ENCODE measurements at places on chromosomes 2 and 18. TPM values are rescaled to one million over a fixed set of nuclear protein-coding genes. Genes with fewer than 3 reads are reported as not detected.

DNA sequence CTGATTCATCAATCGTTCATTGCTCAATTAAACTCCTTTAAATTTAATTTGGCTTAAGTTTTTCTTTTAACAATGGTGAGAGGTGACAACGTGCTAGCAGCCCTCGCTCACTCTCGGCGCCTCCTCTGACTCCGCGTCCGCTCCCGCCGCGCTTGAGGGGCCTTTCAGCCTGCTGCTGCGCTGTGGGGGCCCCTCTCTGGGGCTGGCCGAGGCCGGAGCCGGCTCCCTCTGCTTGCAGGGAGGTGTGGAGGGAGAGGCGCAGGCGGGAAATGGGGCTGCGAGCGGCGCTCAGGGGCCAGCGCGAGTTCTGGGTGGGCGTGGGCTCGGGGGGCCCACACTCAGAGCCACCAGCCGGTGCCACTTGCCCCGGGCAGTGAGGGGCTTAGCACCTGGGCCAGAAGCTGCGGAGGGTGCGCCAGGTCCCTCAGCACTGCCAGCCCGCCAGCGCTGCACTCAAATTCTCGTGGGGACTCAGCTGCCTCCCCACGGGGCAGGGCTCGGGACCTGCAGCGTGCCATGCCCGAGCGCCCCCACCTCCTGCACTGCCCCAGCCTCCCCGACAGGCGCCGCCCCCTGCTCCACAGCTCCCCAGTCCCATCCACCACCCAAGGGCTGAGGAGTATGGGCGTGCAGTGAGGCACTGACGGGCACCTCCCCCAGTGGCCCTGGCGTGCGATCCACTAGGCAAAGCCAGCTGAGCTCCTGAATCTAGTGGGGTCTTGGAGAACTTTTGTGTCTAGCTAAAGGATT lies 19.6 kb downstream of the ANKMY1 start:
- DNase-seq = no peak

DNA sequence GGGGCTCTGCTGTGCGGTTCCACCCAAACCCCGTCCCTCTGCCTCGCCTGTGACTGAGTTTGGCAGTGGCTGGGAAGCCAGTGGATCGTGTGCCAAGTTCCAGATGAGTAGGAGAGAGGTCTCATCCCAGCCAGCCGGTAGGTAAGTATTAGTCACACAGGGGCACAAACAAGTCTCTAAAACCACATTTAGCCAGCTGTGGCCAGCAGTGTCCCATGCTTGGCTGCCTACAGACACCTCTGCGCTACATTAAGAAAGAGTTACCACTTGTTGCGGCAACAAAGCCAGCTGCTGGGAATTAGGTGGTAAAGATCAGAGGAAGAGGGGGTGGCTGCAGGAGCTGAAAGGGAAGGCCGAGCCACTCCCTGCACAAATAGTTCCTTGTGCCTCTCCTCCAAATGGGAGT lies 81.2 kb downstream of the GATA6 start:
- DNase-seq = peak; percentile 50

- no peak for DNase-seq
Observed at GRCh38 chr2:209094221-209094620, 329.6 kb upstream of the MAP2 start.

NYAP2 gene
- 0.19 TPM for total RNA-seq

- DNase-seq = peak; percentile 42
Observed at GRCh38 chr2:205766779-205767359, 84.6 kb downstream of the NRP2 start.

DNA sequence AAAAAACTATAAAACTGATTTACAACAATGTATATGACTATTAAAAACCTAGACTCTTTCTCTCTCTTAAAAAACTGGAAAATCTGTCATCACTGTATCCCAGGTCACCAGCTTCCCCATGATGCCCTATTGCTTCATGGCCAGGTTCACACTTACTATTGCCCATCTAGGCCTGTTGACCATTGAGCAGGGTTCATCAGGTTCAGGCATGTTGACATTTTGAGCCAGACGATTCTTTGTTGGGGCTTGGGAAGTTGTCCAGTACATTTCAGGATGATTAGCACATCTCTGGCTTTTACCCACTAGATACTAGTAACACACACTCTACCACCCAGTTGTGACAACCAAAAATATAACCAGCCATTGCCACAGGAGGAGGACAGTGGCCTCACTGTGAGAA lies 26.9 kb upstream of the RAB27B start:
- DNase-seq = no peak

DNA sequence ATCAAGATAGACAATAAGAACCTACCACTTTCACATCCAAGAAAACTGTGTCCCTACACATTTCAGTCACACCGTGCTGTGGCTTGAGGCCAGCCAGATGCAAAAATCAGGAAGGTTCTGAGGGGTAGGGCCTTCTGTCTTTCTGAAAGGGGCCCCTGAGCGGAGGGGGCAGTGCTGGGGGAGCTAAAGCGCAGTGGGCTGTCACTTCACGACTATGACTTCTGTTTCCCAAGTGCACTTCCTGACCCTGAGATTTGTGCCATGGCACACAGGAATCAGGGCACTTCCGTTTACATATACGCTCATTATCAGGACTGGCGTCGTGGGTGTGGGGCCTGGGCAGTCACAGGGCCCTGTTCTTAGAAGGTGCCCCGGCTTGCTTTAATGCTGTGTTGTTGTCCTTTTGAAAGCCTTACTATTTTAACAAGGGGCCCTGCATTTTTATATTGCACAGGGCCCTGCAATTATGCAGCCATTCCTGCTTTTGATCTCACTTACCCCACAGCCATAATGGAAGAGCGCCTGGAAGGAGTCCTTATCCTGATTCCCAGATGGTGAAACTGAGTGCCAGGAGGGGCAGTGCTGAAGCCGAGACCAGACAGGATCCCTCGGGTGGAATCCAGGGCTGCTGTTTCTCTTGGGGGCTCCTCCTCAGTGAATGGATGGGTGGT lies 620 bp downstream of the NGEF start:
- no peak for DNase-seq

DNA sequence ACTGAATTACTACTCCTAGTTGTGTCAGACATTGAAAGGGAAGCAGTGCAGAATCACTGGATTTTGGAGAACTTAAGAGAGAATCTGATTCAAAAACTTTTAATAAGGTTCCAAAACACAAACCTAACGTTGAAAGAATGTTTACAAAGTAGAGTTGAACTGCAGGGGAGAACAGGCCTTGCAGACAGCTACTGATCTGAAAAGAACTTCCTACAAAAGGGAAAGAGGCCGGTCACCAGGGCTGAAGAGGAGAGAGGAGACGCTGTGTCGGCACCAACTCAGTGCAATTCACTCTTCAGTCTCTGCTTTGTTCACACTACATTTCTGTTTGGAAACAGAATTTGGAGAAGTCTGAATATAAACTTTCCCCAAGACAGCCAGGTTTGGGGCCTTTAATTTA lies 124.0 kb downstream of the GAREM1 start:
- DNase-seq = no peak

SIX2 gene
- total RNA-seq = 7.4 TPM

GRCh38 chr18:58101291-58101794 lies 57.3 kb downstream of the NEDD4L start:
- no peak for DNase-seq

DNA sequence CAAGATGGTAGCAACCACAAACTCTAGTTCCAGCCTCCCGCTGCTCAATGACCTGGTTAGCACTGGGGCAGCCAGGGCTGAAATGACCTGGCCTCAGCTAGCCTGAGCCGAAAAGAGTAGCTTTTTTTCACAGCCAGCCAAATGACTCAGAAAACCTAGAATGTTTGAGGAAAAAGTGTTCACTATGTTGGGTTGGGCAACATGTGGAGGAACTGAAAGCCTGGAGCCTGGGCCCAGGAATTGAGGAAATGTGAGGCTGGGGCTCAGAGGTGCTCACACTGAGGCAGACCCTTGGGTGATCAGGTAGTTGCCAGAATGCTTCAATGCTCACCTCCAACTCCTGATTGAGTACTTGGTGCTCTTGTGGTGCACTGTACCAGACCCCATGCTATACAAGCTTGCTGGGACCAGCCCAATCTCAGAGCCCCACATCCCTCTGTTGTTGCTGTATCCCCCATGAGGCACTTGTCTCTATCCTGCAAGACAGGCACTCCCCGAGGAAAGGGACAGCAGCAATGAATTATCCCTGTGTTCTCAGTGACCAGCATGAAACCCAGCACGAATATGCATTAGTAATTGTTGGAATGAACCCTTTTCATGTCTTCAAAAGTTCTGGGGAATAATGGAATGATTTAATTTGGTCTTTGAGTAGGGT lies 116.2 kb downstream of the USP34 start:
- DNase-seq = no peak

DNA sequence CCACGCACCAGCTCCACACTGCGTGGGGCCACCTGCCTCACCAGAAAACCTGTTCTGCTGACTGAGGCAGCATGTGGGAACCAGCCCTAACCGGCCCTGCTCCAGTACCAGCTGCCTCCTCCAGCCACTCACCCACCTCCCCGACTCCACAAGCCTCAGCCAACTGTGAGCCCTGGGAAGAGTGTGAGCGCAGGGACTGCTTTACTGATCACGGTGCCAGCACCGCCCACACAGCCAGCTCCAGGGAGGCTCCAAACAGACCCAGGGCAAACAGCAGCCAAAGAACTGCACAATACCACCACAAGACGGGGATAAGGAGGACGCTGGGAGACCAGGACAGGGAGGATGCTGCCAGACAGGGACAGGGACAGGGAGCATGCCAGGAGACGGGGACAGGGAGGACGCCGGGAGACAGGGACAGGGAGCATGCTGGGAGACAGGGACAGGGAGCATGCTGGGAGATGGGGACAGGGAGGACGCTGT lies 28.4 kb downstream of the EIPR1 start:
- peak; percentile 53 for DNase-seq

DNA sequence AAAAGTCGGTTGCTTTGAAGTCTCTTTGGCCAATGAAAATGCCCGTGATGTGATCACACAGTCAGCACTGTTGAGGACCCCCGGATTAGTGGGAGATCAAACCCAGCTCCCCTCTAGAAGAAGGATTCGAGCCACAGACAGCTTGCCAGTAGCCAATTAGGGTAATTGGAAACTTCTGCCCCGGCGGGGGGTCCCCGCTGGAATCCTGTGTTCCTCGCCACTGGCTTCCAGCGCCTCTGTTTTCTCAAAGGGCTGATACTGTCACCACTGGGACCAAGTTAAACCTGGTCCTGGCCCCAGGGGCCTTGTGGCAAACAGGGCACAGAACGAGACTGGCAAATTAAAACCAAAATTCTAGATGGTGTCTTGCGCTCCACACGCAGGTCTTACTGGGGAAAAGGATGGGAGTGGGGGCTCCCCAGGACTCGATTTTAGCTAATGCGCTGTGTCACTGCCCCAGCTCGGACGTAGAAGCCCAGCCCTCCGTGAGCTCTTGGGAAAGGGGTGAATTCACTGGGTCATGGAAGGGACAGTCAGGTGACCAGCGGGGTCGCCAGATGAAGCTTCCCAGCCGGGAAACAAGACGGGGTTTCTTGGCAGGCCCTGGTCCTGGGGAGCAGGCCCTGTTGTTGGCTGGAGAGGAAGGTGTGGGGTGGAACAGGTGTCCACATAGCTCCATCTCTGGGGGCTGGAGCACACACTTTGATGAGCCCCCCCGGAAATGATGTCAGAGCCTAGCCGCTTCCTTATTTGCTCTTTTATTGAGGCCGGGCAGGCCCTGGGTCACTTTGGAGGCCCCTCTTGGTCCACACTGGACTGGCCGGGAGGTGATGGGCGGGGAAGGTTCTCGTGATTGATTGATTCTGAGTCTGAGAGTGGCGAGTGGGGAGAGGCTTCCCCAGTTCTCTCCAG lies 90.2 kb downstream of the SMAD7 start:
- DNase-seq = no peak

VWA3B gene
- not detected for total RNA-seq

- no peak for DNase-seq
Observed at GRCh38 chr2:205465791-205466190, 216.5 kb upstream of the NRP2 start.

DNA sequence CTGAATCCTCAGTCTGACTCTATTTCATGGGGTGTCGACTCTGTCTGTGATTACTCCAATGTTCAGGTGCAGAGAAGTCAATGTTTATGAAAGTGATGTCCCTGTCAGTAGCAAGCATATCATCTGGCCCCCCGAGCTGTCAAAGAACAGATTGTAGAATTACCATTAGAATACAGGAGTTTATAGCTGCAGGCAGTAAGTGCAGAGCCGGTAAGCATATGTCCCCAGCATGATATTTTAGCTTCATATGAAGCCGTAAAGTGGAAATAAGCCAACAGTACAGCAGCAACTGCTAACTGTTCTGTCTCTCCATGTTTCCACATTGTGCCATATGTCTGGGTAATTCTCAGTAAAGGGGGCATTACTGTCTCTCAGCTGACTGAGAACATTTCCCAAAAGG lies 541.8 kb downstream of the SOX11 start:
- DNase-seq = no peak

REG3G gene
- total RNA-seq = not detected

DNA sequence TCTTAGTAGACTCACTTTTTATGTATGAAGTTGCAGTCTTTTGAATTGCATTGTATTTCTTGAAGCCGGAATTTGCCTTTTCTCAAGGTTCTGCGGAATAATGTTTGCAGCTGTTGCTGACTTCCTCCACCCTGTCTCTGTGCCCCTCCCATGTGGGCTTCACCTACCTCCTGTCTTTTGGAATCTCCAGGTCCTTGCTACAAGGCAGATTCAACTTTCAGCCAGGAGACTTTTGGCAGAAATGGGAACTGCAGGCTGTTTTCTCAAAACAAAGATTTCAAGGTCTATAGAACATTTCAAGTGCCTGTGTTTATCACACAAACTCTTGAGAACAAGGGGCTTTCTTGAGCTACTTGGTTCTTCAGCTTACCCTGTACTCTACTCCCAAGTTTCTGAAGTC lies 25.6 kb downstream of the ZNF236 start:
- DNase-seq = no peak

Data from astrocyte (in vitro differentiated cells and primary cell).